ENCODE measurements at places on chromosomes 11 and 22.

GRCh38 chr22:24069721-24070120, 58.6 kb downstream of the CABIN1 start:
- no peak for DNase-seq

GRCh38 chr11:7454854-7455253, 30.5 kb upstream of the OLFML1 start:
- DNase-seq = no peak

GRCh38 chr22:41995211-41995610, 3.4 kb upstream of the WBP2NL start:
- DNase-seq = no peak

DNA sequence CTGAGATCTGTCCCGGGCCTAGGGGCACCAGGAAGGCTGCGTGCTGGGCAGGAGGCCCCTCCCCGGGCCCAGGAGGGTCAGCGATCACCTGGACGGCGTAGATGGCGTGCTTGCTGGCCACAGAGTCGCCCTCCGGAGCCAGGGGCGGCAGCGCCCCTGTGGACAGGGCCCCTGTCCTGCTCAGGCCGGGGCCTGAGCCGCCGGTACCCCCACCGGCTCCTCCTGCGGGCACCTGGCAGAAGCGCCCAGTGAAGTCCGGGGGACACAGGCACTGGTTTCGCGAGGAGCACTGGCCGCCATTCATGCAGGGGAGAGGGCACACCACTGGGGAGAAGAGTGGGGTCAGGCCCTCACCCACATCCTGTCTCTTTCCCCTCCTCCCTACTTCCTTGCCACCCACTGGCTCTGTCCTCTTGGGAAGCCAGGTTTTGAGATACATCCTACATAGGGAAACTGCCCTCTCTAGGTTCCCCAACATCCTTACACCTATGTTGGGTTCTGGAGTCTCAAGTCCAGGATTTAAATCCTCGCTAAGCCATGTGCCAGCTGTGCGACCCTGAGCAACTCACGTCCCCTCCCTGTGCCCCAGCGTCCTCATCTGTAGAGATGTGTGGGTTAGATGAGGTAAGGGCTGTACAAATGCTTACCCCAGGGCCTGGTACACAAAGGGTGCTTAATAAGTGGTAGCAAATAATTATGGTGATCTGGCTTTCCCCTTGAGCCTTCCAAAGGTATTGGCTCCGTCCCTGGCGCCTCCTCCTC, 3.9 kb downstream of the LTBP3 start:
- no peak for DNase-seq

DNA sequence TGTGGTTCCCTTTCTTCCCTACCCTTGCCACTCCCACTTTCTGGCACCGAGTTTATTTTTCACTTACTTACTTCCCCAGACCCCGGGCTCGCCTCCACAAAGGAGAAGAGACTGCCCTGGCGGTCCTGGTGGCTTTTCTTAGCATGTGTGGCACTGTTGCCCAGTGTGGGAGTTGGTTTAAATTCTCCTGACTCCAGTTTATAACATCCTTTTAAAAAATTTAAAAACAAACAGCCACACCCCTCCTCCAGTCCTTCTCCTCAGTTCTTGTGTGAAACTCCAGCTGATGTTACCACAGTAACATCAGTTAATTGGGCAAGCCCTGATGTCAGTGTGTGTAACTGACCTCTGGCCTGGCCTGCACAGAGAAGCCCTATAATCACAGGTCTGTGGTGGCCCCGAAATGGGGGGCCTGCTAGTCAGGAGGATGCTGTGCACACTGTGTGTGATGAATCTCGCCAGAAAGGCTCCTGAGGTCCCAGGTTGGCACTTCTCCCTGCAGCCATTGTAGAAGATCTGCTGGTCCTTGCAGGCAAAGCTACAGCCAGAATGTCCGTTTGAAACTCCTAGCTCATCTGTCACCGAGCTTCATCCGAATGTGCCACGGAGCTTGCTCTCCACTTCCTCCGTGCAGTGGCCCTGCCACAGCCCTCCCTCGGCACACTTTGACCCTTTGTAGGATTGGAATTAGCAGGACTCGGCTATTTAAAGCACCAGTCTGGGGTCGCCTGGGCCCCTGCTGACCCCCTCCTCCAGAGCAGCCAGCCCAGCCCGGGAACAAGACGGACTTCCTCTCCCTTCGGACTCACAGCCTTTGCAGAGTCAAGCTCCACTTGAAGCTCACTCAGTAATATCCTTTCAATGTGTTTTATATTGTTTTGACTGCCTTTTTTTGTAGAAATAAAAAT, 7.6 kb downstream of the YDJC start:
- DNase-seq = no peak

DNA sequence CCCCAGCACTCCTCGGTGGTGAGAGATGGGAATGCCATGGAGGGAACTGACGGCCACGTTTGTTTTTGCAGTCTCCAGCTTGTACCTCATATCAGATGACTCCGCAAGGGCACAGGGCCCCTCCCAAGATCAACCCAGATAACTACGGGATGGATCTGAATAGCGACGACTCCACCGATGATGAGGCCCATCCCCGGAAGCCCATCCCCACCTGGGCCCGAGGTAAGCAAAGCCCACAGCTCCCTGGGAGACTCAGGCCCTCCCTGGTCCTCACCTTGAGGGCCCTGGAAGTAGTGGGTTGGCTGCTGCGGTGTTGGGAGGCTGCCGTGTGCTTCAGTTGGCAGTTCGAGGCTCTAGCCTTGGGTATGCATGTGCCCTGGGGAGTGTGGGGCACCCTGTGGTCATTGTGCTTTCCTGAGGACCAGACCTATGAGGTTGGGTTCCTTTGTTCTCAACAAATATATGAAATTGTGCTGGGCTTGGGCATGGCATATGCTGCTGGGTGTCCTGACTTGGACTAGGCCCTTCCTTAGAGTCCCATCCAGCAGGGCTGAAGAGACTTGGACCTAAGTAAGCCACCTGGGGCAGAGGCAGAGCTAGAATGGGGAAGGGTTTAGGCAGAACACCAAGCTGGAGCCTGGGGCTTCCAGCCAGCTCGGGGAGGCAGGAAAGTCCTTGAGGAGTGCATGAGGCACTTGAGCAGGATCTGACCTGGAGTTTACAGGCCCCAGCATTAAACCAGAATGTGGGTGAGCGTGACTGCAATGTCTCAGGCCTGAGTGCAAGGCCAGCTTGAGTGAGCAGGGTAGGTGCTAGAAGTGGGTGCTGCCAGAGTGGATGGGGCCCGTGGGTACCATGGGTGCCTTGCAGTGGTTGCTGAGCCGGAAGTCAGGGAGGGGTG, 26.4 kb downstream of the INCENP start:
- no peak for DNase-seq

- DNase-seq = no peak
Measured at GRCh38 chr11:82750643-82751139, 17.0 kb upstream of the FAM181B start.

GRCh38 chr11:61985869-61986268, 18.4 kb upstream of the FTH1 start:
- DNase-seq = no peak

- DNase-seq = no peak
Measured at GRCh38 chr11:87083029-87083428, 45.3 kb downstream of the TMEM135 start.

DNA sequence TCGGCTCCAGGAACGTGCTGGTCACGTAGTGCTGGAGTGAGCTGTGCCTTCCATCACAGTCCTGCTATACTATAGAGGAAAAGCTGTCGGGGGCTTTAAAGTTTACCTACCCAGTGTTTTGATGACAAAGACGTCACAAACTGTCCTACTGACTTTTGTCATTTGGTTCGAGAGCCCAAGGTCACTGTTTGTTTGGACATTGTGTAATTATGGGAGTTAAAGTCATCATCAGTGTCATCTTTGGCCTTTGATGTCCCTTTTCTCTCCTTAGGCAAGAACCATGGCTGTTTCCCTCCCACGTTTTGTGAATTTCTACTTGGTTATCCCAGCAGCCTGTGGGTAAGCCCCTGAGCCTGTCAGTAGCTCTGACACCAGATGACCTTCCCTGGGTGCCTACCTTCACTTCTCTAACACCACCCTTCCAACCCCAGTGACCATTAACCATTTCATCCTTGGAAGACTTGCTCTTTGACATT, 59.3 kb downstream of the SLC1A2 start:
- DNase-seq = no peak

DNA sequence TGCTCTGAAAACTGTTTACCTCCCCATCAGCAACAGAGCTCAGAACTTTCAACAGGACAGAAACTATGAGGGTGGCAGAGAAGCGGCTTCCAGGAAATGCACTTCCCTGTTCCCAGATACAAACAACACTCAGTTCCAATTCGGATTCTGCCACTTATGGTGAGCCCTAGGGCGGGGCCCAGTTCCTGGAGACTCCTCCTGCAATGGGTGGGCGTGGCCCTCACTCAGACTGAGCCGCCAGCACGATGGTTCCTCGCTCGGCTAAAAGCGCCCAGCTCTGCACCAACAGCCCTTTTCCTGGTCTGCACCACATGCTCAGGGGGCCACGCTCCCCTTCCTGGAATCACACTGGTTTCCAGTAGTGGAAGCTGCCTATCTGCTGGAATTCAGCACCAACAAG, 314.1 kb downstream of the CTTN start:
- DNase-seq = no peak

DNA sequence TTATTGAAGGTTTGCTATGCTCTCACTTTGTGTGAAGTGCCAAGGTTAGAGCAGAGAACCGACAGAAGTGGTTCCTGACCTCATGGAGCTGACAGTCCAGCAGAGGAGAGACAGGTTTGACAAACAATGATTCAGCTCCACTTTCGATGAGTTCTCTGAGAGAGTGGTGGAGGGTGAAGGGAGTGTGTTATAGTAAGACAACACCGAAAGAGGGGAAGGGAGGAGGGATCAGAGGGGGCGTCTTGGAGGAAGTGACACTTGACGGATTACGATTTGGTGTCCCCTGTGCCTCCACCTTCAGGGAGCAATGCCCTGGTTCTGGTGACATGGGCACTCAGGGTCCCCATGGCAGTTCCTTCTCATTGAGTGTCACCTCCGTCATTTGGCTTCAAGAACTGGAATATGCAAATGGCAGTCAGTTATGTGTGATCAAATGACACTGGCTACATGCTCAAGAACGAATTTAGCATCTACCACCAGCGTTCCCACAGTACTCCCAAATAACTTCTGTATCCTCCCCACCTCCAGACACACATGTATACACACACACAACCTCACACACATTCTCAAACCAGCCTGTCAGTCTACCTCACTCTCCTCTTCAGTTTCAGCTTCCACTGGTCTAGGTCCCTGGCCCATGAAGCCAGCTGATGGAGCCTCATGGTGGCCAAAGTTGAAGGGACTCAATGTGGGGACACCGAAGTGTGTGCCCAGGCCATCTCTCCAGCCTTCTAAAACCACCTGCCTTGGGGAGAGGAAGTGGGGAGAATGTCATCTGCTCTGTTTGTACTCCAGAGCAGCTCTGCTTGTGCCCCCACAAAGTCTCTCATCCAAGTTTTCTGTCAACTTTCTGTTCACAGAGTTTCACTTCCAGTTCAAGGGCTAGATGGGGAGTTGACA, 31.4 kb upstream of the NUP160 start:
- no peak for DNase-seq

DNA sequence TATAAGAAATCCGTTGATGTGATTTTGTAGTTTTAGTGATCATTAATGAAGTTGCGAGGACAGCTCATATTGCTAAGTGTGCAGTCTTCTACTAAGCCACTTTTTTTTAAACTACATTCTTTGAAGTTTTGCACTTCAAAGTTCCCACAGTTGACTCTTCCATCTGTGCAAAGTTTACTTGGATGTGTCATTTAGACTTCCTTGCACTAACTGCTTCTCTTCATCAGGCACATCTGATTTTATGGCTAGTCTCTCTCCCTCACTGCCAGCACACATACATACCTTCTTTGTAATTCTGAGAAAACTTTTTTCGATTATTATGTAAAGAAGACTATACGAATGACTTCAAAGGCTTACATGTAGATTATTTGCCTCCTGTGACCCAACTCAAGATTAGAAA, 250.0 kb downstream of the DYNC2H1 start:
- DNase-seq = no peak

DNA sequence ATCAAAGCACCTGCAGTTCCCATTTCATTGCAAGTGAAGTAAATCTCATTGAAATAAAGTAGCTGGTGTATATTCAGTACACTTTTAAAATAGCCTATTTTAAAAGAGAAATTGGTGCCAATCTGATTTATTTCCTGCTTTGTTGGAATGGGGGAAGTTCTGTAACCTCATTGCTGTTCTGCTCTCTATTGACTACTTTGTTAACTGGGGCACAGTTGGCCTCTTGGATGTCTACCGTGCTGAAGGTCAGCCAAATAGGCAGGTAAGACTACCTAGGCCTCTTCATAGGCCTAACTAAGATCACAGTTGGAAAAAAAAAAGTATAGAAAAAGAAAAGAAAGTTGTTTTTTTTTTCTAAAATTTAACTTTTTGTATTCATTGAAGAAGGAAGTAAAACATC, 9.2 kb downstream of the CTNND1 start:
- no peak for DNase-seq

DNA sequence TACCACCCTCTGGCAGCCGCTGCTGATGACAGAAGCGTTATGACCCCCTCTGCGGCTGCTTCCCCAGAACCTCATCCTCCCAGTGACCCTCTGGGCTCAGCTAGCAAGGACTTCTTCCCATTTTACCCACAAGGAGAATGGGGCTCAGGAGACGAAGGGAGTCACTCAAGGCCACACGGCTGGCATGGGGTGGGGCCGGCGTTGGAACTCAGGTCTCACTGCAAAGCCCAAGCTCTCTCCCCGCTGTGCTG, 16.8 kb upstream of the SUN2 start:
- DNase-seq = no peak

- no peak for DNase-seq
Measured at GRCh38 chr11:47553406-47553743, 443 bp upstream of the CELF1 start.

DNA sequence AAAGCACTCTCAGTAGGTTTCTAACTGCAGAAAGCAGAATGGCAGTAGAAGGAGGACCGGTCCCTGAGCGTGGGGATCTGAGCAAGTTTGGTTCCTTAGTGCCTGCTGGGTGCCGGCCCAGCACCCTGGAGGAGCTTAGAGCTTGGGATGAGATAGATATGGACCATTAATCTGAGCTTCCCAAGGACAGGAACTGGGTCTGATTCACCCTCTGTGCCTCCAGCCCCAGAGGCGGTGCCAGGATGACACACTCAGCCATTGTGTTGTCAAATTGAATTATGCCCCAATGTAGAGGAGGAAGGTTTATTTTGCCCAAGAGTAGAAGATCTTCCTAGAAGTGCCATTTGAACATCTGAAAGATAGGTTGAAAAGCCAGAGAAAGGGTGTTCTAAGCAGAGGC, 4.3 kb downstream of the ZC3H7B start:
- DNase-seq = no peak

- no peak for DNase-seq
Measured at GRCh38 chr11:68313574-68314202, 1.3 kb downstream of the LRP5 start.
